ENCODE measurements at places on chromosomes 12 and 14.

DNA sequence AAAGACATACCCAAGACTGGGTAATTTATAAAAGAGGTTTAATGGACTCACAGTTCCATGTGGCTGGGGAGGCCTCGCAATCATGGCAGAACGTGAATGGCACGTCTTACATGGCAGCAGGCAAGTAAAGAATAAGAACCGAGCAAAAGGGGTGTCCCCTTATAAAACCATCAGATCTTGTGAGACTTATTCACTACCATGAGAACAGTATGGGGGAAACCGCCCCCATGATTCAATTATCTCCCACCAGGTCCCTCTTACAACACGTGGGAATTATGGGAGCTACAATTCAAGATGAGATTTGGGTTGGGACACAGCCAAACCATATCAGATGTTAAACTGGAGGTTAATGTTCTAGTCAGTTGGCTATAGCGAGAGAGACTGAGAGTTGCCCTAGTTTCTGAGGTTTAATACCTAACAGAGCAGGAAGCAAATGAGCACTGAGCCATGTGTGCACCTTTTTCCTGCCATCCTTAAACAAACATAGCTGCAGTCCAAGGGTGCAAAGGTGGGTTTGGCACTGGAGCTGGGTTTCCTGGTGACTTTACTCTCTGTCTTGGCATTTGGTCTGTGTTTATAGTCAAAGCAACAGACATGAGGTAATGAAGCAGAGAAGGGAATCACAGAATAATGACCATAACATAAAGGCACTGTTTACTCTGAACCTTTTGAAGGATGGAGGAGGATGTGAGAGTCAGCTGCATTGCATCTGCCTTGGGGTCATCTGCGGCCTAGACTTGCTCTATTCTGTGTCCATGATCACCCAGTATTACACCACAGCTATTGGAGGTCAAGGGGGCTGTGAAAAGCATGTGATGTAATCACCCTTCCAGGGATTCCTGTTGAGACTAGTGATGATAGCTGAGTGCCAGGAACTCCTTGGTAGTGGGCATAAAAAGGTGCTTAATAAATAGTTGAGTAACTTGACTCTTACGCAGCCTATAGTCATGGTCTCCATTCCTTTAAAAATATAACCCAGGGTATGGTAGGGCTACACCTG lies 83.6 kb upstream of the USP44 start:
- no peak for DNase-seq

DNA sequence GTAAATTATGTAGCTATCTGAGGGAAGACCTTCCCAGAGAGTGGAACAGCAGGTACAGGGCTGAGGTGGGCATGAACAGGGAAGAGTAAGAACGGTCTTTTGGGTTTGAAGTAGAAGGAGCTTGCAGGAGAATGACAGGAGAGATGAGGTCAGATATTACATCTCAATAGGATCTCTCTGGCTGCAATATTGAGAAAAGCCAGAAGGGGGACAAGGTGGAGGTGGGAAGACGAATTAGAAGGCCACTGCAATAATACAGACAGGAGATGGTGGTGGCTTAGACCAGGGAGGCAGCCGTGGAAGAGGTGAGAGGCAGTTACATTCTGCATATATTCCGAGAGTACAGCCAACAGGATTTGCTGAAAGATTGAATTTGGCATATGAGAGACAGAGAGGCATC lies 310.2 kb downstream of the APAF1 start:
- no peak for DNase-seq

DNA sequence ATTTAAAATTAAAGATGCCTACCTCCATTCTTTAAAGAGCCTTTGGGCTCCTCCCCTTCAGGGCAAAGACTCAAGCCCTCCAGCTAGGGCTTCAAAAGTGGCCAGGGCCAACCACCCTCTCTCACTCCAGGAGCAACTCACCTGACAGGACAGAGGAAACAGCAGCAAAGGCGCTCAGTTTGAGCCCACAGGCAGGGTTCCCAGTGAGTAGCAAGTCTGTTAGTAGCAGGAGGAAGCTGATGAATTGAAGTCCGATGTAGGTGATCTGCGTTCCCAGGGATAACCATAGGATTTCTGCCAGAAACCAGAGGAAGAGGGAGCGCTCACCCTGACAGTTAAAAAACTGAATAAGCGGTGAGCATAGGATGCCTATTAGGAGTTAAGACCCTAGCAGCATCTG lies 15.7 kb downstream of the GSG1 start:
- DNase-seq, result no peak

GRCh38 chr12:50948798-50949197 lies 3.5 kb upstream of the HIGD1C start:
- no peak for DNase-seq

GRCh38 chr12:3363608-3364007 lies 127.4 kb upstream of the PRMT8 start:
- no peak for DNase-seq

DNA sequence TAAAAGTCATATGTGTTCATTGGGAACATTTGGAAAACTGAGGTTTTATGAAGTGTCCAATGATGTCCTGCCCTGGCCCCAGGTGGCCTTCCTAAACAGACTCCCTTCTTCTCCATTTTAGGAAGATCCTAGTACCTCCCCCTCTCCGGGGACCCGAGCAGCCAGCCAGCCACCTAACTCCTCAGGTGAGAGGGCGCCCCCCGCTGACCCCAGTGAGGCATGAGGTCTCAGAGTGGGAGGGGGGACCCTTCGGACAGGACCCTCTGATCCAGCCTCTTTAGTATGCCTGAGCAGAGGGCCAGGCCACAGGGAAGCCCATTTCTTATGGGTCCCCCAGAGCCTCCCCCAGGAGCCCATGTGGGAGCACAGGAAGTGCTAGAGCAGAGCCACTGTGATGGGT lies 23.7 kb downstream of the DEGS2 start:
- no peak for DNase-seq

GRCh38 chr14:101137234-101137633 lies 233.7 kb upstream of the RTL1 start:
- no peak for DNase-seq

DNA sequence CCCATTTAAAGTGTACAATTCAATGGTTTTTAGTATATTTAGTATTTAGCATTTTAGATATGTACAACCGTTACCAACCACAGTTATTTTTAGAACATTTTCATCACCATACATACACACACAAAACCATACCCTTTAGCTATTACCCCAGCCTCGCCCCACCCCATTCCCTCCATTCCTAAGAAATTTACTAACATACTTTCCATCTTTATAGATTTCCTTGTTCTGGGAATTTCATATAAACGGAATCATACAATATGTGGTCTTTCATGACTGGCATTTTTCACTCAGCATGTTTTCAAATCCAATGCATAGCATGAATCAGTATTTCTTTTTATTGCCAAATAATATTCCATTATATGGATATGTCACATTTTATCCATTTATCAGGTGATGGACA lies 101.5 kb downstream of the TAOK3 start:
- DNase-seq, result no peak

DNA sequence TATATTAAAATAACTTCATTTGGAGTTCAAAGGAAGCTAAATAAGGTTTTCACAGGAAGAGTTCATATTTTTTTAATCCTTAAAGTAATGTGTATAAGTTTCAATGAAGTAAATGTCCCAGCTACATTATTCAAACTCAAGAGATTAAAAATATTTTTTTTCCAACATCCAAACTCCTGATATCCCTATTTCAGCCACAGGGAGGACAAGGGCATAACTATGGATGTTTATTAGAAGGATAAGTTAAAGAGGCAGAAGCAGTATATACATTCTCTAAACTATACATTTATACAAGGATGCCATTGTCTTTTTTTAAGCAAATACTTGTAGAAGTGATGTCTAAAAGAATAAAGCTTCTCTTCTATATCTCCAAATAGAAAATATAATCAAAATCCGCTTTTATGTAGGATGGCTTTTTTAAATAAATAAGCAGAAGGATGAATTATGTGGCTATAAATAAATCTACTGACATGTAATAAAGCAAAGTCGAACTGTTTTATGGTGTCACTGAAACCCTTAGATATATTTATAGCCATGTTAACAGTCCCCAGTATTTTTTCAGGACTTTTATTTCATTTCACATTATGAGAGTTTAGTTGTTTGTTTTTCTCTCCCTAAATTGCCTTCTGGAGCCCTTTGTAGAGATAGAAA lies 936.5 kb downstream of the DIO2 start:
- no peak for DNase-seq

DNA sequence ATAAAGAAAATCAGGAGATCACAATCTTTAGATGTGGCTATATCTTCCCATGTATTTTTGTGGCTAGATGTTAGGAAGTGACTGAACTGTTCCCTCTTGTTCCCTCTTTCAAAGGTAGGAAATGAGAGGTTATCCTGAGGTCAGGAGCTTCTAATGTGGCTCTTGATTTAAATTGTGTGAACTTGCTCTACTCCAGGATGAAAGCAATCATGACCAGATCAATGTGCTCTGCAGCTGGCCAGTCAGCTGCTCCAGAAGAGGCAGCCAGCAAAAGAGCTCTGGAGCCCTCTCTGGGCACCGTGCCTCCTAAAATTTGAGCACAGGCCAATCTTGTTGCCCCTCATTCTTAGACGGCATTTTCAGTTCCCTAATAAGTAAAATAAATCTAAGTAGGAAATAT lies 32.0 kb downstream of the CDK17 start:
- peak; percentile 49 for DNase-seq

GRCh38 chr12:76852106-76852505 lies 26.7 kb downstream of the CSRP2 start:
- DNase-seq, result no peak

GRCh38 chr12:124075841-124076240 lies 102.8 kb downstream of the ZNF664 start:
- no peak for DNase-seq

DNA sequence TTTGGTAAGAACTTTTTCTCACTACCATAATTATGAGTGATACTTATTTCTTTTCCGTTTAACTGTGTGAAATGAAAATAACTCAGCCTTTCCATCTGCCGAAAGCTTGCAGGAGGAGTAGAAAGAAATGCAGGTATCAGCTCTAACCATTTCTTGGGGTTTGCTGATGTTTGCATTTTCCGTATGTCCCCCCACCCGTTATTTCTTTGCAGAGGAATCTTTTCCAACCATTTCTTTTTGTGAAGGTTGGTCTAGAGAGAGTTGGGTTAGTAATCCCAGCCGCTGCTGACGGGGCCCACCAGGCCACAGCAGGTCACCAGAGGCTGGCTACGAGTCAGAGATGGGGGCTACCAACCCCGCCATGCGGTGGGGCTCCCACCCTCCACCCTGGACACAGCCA lies 7.0 kb upstream of the PIWIL1 start:
- no peak for DNase-seq

DNA sequence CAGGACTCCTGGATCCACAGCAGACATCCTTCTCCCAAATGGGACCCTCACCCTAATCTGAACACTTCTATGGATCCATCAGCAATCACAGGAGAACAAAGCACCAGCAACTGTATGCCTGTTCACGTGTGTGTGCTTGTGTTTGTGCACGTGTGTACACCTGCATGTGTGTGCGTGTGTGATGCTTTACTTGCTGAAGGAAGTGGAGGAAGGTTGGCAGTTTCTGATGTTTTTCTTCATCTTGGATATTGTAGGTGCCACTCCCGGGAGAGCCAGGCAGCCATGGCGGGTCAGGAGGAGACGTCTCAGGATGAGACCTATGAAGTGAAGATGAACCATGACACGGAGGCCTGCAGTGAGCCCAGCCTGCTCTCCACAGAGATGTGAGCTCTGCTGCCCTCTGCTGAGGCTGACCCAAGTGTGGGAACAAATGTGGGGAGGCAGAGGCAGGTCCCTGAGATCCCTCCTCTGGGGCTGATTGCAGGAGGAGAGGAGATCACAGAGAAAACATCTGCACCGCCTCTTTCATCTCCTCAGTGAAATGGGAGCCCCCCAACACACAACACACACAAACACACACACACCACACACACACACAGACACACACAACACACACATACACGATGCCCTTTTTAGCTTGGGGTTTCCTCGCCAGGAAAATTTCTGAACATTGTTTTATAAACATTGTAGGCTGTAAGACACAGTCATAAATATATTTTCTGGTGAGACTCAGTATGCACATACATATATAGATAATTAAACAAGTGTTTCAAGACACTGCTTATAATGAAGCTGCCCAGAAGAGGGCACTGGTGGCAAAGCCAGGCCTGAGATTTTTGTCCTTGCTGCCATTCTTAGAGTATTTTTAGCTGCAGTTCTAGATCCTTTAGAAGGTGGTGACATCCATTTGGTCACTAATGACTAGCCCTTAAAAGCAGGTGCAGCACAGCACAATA lies 112.2 kb upstream of the FKBP4 start:
- no peak for DNase-seq

- DNase-seq, result no peak
These were observed 14.5 kb downstream of the PLEKHG3 start for GRCh38 chr14:64718762-64719161.
